Fibroblast of lung (primary cell): ENCODE measurements at places on chromosomes 12 and 14. TPM values are rescaled to one million over a fixed set of nuclear protein-coding genes. Genes with fewer than 3 reads are reported as not detected.

RHOJ gene
- 1.2 and 4.1 TPM in 2 replicates for total RNA-seq

SYT10 gene
- total RNA-seq: not detected in 2 replicates

DIO3 gene
- total RNA-seq: 0.17 and 1.0 TPM in 2 replicates

C12orf54 gene
- total RNA-seq: not detected in 2 replicates

NAV3 gene
- 50.3 and 60.6 TPM in 2 replicates for total RNA-seq

POTEM gene
- not detected in 2 replicates for total RNA-seq

FOXG1 gene
- not detected in 2 replicates for total RNA-seq

GSC gene
- 0.17 and 0.51 TPM in 2 replicates for total RNA-seq

NEUROD4 gene
- not detected in 2 replicates for total RNA-seq

GRCh38 chr14:91021991-91022621, 38.3 kb downstream of the RPS6KA5 start:
- H3K36me3 ChIP-seq: no peaks in the 10 kb centered on the region
- no peak for DNase-seq
- no peaks in the 10 kb centered on the region for H3K4me1 ChIP-seq
- no peaks in the 10 kb centered on the region for H3K27me3 ChIP-seq

- no peaks in the 10 kb centered on the region for H3K36me3 ChIP-seq
- H3K4me3 ChIP-seq: no peak overlapping the region
- DNase-seq: no peak
- H3K27ac ChIP-seq: no peak overlapping the region
Measured at GRCh38 chr14:33957299-33957698, 6.4 kb upstream of the EGLN3 start.

DNA sequence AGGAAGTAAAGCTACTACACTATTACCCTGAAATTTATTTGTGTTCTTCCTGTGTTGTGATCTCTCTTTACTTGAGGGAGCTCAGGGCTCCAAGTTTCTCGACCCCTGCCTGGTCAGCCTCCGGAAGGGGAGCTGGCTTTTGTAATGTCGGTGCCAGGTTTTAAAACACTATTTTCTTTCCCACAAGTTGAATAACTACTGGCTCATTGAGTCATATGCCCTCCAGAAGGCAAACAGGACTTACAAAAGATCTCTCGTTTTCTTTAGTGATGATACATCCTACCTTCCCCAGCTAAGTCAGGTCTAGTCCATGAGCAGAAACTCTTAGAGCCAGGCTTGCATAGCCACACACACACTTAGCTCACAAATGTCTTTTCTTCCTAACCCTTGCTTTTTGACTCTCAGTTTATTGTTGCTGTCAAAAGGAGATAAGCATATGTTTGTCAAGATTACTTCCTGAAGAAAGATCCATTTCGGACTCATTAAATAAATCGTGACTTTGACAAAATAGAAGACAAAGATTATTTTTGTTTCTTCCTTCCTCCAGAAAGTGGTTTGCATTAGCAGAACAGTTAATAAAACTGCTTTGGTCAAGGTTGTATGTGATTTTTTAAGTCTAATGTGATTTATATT, 209.8 kb upstream of the FLRT2 start:
- no peak overlapping the region for H3K4me3 ChIP-seq
- H3K27me3 ChIP-seq: no peaks in the 10 kb centered on the region
- H3K4me1 ChIP-seq: no peaks in the 10 kb centered on the region
- DNase-seq: peak; percentile 15
- no peaks in the 10 kb centered on the region for H3K36me3 ChIP-seq

- peaks cover 11% of the 10 kb centered on the region for H3K27me3 ChIP-seq
- H3K4me1 ChIP-seq: no peaks in the 10 kb centered on the region
- H3K4me3 ChIP-seq: peak overlapping the region; percentile 34
- H3K27ac ChIP-seq: no peak overlapping the region
Measured at GRCh38 chr14:99266181-99267178, 5.5 kb downstream of the BCL11B start.

GRCh38 chr12:107322063-107322462, 228.7 kb upstream of the CRY1 start:
- H3K27me3 ChIP-seq: no peaks in the 10 kb centered on the region
- DNase-seq: no peak
- H3K27ac ChIP-seq: no peak overlapping the region
- no peaks in the 10 kb centered on the region for H3K36me3 ChIP-seq
- no peak overlapping the region for H3K4me3 ChIP-seq

DNA sequence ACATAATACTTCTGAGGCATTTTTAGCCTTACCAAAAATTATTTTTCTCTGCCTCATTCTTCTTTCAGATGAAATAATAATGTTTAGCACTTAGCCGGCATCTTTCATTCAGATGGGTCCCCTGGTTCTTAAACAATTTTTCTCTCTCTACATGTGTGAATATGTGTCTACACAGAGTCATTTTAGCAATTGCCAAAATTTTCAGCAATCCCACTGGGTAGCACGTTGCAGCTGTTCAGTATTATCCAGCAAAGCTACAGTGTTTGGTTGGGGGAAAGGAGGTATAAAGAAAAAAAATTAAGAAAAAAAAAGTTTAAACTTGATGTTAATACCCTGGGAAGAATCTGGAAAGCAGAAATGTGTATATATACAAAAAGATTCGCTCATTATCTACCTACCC, 160.5 kb upstream of the TRHDE start:
- no peaks in the 10 kb centered on the region for H3K36me3 ChIP-seq
- no peaks in the 10 kb centered on the region for H3K4me1 ChIP-seq
- H3K27ac ChIP-seq: no peak overlapping the region
- H3K4me3 ChIP-seq: no peak overlapping the region

DNA sequence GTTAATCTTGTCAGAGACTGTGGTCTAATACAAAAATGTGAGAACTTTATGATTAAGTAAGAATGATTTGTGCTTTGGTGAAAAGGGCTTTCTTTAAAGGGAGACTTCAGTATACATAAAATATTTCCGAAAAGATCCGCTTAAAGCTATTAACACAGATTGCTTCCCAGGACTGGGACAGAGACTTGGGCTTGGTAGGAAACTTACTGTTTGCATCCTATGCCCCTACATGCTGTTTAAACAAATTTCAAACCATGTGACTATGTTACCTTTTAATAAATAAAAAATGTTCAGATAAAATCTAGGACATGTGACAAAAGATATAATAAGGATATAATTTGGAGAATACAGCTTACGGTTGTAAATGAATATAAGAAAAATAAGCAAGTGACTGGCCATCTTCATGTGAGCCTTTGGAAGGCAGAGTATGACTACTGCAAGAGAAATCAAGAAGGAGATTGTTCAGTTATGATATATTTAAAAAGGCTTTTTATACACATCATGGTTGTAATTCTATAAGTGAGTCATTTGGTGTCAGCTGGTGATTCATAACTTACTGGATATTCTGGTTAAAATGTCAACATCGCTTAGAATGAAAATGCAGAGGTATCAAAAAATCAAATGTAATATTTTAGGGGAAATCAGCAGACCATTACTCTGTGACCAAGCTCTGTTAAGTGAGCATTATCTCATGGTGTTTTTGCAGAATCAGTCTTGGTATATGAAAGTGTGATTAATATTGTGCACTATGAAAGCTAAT, 234.7 kb upstream of the E2F7 start:
- peak overlapping the region; percentile 37 for H3K27ac ChIP-seq
- DNase-seq: peak; percentile 83
- no peaks in the 10 kb centered on the region for H3K36me3 ChIP-seq
- peaks cover 7% of the 10 kb centered on the region for H3K4me1 ChIP-seq
- no peaks in the 10 kb centered on the region for H3K27me3 ChIP-seq

DNA sequence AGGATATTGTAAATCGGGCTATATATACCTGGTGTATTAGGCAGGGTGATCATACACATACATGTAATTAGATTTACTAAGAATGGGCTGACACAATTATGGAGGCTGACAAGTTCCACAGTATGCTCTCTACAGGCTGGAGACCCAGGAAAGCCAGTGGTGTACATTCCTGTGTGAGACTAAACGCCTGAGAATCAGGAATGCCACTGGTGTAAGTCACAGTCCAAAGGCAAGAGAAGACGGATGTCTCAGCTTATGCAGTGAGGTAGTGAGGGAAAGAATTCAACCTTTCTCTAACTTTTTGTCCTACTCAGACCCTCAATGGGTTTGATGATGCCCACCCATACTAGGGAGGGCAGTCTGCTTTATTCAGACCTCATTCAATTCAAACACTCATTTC, 57.1 kb downstream of the METTL25 start:
- no peak overlapping the region for H3K27ac ChIP-seq
- H3K36me3 ChIP-seq: no peaks in the 10 kb centered on the region
- no peak overlapping the region for H3K4me3 ChIP-seq
- H3K27me3 ChIP-seq: no peaks in the 10 kb centered on the region
- no peaks in the 10 kb centered on the region for H3K4me1 ChIP-seq
- peak; percentile 90 for DNase-seq

GRCh38 chr12:10968765-10969456, 17.8 kb downstream of the TAS2R50 start:
- H3K27me3 ChIP-seq: no peaks in the 10 kb centered on the region
- H3K4me3 ChIP-seq: no peak overlapping the region
- DNase-seq: peak; percentile 82
- no peaks in the 10 kb centered on the region for H3K36me3 ChIP-seq

DNA sequence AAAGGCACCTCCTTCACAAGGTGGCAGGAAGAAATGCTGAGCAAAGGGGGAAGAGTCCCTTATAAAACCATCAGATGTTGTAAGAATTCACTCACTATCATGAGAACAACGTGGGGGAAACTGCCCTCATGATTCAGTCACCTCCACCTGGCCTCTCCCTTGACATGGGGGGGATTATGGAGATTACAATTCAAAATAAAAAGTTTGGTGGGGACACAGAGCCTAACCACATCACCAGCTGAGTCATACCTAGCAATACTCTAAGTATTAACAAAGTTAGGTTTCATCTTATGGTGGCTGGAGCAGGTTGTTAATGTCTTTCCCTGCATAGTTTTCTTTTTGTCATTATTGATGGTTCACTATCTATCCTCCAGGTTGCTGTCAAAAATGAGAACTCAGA, 113.2 kb upstream of the PPFIA2 start:
- H3K4me3 ChIP-seq: no peak overlapping the region
- no peak for DNase-seq
- no peaks in the 10 kb centered on the region for H3K36me3 ChIP-seq
- no peaks in the 10 kb centered on the region for H3K27me3 ChIP-seq
- H3K4me1 ChIP-seq: no peaks in the 10 kb centered on the region

DNA sequence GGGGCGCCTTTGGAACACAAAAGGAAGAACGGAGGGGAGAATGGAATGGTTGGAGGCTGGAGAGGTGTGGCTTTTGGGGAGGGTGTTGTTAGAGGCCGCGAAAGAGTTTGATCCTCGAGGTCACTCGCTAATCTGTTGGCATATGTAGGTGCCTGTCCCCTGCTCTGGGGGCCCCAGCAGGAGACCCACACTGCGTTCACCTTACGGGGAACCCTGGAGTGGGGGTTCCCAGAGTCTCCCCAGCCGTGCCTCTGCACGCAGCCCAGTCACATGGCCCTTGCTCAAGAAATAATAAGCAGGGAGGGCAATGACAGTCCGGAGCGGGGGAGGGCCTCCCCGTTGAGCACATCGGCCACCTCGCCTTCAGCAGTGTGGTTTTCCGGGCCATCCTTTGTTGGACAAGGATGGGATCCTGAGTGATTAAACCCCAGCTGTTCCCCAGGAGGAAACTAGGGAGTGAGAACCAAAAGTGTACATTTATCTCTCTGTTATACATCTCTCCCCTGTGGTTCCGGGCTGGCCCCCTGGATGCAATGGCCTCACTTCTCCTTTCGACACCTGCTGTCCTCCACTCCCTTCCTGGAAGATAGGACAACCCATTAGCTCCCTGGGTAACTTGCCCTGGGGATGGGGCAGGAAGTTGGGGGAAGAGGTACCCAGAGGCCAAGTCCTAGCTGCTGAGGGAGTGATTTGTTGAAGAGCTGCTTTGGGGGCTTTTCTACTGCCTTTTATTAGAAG, 1.3 kb downstream of the PLEKHG3 start:
- peaks cover 13% of the 10 kb centered on the region for H3K4me1 ChIP-seq
- H3K36me3 ChIP-seq: no peaks in the 10 kb centered on the region
- no peak overlapping the region for H3K27ac ChIP-seq
- H3K27me3 ChIP-seq: peaks cover 14% of the 10 kb centered on the region
- DNase-seq: no peak

DNA sequence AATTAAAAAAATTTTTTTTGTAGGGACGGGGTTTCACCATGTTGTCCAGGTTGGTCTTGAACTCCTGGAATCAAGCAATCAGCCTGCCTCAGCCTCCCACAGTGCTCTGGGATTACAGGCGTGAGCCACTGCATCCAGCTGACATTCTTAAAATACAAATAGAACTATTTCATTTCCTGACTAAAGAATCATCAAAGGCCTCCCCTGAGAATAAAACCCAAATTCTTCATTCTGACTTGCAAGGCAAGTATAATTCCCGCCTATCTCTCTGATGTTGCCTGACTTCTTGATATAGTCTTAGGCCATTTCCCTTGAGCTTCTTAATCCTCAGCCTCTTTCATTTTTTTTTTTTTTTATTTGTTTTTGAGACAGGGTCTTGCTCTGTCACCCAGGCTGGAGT, 4.4 kb upstream of the BICD1 start:
- no peak overlapping the region for H3K4me3 ChIP-seq
- H3K4me1 ChIP-seq: no peaks in the 10 kb centered on the region
- H3K27ac ChIP-seq: no peak overlapping the region
- no peaks in the 10 kb centered on the region for H3K36me3 ChIP-seq
- H3K27me3 ChIP-seq: no peaks in the 10 kb centered on the region
- no peak for DNase-seq
